Stimulated activated CD8-positive, alpha-beta memory T cell treated with anti-CD3 and anti-CD28 coated beads, Interleukin-4, amount 100 ng/mL, for 1 hour (primary cell): ENCODE measurements at places on chromosomes 5 and 9.

DNA sequence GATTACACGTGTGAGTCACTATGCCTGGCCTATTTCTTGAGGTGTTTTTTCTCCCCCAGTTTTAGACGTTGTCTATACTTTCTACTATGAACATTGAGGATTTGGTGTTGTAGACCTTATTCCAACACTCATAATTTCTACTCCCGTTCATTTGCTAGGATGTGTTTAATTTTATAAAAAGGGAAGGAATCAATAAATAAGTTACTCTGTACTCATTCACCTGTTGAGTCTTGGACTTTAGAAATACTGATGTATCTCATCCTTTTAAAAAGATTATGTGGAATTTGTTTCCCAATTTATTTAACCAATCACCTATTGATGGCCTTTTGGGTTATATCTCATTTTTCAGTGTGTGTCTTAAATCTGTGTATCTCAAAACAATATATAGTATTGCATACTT lies 3.2 kb downstream of the CDK7 start:
- DNase-seq = no peak

DNA sequence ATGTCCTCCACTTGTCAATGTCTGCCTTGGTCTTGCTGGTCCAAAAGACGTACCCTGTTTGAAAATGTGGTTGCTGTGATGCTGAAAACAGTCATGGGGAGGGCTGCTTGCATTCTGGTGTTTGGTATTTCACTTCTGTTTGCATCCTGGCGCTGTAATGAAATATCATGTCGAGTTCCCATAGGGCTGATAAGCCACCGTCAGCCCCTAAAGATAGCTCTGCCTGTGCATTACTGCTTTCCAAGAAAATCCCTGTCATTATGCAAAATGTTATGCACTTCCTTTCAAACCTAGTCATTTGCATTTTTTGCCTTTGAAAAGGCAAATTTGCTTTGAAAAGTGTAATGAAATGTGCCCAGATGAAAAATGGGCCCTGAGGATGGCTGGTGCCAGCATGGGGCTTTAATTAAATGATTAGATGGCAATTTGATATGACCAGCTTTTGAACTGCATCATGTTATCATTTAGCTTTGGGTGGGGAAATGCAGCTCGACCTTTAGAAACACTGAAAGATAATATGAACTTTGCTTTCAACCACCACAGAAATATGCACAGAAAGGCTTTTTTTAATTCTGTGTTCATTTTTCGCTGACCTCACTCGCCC lies 374.4 kb upstream of the SGCD start:
- DNase-seq = no peak

DNA sequence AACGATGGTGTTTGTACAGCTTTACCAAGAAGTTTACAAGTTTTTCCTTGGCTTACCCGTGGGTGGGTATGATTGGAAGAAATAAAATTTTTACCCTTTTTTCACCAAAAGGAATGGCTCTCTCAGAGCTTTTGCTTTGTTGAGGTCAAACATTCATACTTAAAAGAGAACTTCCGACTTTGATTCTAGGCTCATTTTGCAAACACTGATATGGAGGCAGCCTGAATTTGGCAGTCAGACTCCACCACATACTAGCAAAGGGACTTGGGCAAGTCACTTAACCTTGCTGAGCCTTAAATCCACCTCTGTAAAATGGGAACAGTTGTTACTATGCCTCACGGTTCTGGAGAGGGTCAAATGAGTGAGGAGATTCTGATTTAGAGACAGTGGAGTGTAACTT lies 153.5 kb downstream of the PRKACG start:
- no peak for DNase-seq

- DNase-seq = no peak
Measured at GRCh38 chr5:154690488-154690887, 64.7 kb upstream of the LARP1 start.

DNA sequence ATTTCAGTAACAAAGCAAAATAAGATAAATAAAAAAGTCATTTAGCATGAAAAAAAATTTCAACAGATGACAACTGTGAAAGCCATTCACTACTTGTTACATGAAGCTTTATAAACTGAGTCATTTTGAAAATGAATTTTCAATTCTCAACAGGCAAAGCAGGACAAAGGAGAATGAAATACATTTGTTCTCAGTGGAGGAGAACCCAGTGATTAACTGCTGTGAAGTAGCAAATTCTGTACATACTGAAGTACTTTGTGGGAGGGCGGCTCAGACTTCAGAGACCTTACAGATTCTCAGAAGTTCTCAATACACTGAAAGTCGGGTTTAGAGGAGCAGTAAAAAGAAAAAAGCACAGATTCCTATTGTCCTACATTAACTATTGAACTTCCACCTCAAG lies 21.7 kb downstream of the SKIC3 start:
- DNase-seq = no peak

- DNase-seq = no peak
Measured at GRCh38 chr5:156230887-156231286, 96.1 kb upstream of the SGCD start.

DNA sequence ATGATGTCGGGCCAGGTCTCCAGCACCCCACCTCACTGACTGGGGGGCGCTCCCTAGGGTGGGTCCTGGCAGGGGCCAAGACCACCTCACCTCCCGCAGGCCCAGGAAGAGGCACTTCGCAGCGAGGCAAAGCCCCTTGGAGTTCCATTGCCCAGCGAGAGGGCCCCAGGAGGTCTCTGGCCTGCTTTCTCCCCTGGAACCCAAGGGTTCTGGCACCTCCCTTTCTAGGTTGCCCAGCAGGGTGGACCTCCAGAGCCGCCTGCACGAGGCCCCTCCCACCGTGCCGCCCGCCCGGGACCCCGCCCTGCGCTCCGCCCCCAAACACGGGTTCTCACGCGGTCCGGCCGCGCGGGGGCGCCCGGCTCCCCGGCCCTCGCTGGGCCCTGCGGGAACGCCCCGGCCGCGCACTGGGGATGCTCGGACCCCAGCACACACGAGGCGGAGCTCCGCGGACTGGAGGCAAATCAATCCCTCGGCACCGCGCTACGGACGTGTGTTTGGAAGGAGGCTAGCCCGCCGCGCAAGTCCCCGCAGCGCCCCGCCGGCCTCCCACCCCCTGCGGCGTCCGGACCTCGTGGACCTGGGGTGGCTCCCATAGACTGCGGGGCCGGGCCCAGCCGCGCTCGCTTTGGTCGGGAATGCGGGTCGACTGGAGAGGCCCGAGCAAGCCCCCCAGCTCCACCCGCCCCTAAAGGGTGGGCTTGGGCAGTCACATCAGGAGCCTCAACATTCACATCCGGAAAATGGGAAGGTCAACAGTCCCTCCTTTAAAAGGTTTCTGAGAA lies 99.5 kb upstream of the LMX1B start:
- peak; percentile 33 for DNase-seq

- DNase-seq = no peak
Measured at GRCh38 chr5:134994560-134995156, 27.0 kb downstream of the CATSPER3 start.

DNA sequence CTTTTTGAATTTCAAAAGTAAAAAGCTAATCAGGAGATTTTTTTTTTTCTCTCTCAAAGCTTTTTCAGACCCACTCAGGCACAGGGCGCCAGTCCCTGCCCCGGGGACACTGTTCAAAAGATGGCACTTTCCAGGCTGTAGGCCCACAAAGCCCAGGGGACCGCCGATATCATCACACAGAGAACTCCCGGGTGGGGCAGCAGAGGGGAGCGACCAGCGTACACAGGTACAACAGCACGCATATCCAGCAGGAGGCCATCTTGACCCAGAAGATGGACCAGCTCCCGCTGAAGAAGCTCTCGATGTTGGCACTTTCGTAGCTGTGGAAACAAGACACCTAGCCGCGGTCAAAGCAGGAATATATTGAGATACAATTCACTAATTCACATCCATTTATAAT lies 108.3 kb downstream of the THBS4 start:
- no peak for DNase-seq

DNA sequence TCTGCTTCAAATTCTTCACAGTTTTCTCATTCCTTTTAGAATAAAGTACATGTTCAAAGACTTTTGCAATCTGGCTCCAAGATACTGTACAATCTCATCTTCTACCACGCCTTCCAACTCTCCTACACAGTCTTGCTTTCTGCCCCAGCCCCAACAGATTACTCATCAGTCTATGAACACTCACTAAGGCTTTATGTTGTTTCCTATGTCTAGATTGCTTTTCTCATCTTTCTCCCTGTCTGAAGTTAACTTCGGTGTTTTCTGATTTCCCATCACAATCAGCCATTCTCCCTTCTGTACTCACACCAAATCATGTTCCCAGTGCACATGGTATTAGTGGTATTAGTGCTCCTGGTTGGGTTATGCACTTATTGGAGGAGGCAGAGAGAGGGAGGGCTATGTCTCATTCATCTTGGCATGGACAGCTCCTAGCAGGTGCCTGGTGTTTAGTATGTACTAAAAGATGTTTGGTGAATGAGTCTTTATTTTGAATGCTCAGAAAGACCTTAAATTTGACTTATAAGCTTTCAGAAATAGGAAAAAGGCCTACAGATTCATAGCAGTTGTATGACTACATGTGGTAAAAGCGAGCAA lies 44.0 kb upstream of the ZNF608 start:
- no peak for DNase-seq

DNA sequence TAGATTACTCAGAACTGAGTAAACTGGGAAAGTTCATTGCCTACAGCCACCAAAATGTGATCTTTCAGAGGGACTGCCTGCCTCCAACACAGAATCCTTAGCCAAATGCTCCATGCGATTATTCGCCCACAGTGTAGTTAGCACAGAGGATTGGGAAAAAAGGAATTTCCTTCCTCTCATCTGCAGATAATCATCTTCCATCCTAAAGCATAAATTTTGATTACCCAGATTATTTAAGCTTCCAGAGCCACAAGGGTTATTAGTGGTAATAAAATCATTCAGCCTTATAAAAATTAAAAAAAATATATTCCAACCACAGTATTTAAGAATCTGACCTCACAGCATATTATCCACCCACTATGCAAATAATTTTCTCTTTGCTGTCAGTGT lies 285.3 kb upstream of the GRAMD2B start:
- no peak for DNase-seq

GRCh38 chr5:166722939-166723338 lies 1568.5 kb upstream of the WWC1 start:
- DNase-seq = no peak

- no peak for DNase-seq
Measured at GRCh38 chr9:33438926-33439680, 8.3 kb downstream of the AQP3 start.

DNA sequence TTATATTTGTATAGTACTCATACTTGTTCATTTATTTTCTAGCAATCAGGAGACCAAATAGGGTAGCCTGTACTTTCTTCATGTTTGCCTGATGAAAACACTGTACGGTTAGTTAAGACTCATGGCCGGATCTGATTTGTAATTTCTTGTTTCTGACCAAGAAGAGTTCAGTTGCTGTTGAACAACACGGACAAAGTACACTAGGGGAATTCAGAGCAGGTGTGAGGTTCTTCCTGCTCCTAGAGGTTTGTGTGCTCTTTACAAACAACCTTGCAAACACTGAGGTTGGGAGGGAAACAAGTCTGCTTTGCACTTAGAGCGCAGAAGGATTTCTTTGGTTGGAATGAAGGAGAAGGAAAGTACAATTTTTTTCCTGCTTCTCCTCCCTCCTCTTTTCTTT lies 69.7 kb downstream of the TRIO start:
- no peak for DNase-seq

DNA sequence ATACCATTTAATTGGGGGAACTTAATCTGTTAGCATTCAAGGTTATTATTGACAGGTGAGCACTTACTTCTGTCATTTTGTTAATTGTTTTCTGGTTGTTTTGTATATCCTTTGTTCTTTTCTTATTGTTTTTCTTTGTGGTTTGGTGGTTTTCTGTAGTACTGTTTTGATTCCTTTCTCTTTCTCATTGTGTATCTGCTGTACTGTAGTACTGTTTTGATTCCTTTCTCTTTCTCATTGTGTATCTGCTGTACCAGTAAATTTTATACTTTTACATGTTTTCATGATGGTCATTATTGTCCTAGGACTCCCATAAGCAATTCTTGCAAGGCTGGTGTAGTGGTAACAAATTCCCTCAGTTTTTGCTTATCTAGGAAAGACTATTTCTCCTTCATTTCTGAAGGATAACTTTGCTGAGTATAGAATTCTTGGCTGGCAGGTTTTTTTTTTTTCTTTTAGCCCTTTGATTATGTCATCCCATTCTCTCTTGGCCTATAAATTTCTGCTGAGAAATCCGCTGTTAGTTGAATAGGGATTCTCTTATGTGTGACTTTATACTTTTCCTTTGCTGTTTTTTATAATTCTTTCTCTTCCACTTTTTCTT lies 24.1 kb upstream of the CACNA1B start:
- DNase-seq = no peak

- DNase-seq = no peak
Measured at GRCh38 chr9:89473762-89474469, 24.0 kb downstream of the SEMA4D start.

DNA sequence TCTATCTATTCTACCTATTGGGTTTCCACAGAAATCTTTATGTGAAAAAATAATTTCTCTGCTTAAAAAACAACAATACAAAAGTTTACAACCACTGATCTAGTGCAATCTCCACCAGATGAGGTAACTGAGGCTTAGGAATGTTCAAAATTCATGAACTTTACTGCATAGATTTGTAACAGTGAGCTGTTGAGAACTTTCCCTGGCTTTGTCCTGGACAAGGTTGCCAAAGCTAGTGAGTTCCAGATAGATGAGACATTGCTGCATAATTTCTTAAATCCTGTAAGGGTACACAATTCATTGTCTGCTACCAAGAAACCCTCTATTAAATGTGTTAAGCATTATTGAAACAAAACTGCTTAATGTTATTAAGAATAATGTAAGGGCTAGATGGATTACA lies 102.7 kb downstream of the OSMR start:
- no peak for DNase-seq

DNA sequence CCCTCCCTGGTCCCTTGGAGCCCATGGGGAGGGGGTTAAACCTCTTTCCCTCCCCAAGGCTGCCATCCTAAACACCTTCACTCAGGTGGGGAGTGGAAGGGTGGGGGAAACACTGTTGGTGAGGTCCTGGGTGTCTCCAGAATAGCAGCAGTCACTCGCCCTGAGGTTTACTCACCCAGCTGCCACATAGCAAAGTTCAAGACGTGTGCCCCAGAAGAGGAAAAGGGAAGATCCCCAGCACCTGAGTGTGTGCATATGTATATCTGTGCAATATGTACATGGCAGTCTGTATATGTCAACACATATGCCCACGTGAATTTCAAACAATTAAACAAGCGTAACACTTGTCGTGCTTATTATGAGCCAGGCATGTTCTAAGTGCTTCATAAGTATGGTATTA lies 31.3 kb upstream of the SMU1 start:
- DNase-seq = no peak

GRCh38 chr9:130410443-130410842 lies 34.3 kb upstream of the ASS1 start:
- DNase-seq = no peak

GRCh38 chr5:2282034-2282690 lies 399.4 kb upstream of the IRX4 start:
- no peak for DNase-seq

GRCh38 chr5:40410231-40410861 lies 269.4 kb upstream of the PTGER4 start:
- DNase-seq = peak; percentile 43

GRCh38 chr5:64826541-64826940 lies 57.8 kb downstream of the CWC27 start:
- no peak for DNase-seq

- no peak for DNase-seq
Measured at GRCh38 chr5:61783481-61783880, 451.4 kb downstream of the ZSWIM6 start.
